GM12891 (cell line): ENCODE measurements at places on chromosomes 4 and X.

GRCh38 chr4:158722291-158722916 lies 792 bp downstream of the PPID start:
- DNase-seq, result no peak

DNA sequence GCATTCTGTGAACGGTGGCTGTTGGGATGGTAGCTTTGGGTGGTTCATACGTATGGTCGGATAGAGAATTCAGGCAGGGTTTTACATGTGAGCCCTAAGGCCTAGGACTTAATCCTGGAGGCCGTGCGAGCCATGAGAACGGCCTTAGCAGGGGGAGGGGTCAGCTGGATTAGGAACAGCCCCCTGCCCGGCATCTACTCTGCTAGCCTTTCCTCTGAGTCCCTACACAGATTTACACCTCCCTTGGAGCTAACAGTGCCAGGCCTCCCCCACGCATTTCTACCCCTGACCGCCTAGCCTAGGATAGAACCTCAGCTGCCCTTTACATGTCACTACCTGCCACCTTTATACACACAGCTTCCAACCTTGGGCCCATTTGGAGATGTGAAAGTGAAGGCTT lies 7.1 kb downstream of the PRAF2 start:
- DNase-seq, result no peak

- DNase-seq, result no peak
Observed at GRCh38 chr4:163764569-163764968, 270.1 kb downstream of the TMA16 start.

DNA sequence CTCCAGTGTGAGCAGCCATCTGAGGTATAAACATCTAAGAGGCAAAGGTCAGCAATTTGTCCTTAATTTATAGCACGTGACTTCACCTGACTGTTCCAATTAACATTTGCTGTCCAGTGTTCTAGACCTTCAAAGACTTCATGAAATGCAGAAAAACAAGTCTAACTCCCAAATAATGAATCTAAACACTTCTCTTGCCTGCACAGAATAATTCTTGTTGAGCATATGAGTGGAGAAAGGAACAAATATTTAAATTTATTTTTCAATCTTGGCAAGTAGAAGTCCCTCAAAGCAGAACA lies 12.0 kb downstream of the RFC1 start:
- no peak for DNase-seq

DNA sequence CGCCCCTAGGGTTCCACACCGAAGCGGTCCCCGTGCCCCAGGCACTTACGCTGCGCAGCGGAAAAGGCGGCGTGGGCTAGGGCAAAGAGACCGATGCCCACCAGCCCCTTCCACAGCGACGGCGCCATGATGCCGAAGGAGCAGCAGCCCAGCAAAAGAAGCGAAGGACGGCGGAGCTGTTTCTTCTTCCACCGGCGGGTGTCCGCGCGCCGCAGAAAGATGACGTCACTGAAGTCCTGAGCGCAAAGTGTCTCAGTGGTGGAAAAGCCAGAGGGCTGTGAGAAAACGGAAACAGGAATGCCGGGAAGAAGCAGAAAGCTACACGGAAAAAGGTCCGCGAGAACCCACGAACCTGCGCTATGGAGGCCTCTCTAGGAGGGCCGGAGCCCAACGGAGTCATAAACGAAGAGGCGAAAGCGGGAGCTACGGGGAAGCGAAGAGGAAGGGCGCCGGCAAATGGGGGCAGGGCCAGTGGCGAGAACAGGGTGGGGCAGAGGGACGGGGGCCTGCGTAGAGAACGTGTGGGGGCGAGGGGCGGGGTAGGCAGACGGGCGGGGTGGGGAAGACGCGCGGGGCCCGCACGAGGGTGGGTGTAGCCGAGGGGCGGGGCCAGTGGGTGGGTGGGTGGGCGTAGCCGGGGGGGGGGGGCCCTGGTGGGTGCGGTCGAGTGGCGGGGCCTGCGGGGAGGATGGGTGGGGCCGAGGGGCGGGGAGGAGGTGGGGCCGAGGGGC lies at the start of gene MMGT1:
Gene MMGT1, minus strand, starts transcription at position 441 of the 731 bp plus-strand sequence. Its CDS starts 313 bp downstream, at position 128.
- peak; percentile 62 for DNase-seq

- no peak for DNase-seq
Observed at GRCh38 chr4:36414248-36414647, 132.8 kb downstream of the DTHD1 start.

DNA sequence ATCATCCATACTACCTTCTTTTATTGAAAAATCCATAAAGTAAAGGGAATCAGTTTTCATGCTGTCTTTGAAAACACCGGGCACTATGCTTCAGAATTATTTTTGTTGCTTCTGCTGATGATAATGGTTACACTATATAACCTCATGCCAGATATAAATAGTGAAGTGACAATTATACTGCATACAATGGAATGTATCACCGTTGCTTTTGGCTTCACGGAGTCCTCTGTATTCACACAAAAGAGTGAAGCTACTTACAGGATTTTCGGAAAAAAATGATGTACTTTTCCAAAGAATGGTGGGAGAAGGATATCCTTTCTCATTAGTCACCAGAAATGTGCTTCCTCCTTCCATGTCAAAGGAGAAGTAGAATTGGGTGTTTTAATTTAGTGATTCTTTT lies 159.1 kb upstream of the PITX2 start:
- DNase-seq, result no peak

DNA sequence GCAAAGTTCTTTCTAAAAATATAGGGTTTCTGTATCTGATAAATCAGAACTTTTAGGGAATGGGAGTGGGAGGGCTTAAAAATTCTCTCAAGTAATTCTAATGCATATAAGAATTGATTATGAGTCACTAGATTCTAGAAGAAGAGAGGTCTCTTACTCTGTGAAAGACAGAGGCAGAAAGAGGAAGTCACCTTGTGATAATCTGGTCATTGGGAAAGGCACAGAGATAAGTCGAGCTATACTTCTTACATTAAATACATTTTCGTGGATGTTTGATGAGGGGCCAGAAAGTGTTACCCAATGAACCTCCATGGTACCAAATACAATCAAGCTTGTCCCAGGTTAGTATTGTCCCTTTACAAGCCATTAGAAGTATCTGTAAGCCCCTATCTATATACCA lies 134.4 kb downstream of the MAD2L1 start:
- DNase-seq, result no peak

- DNase-seq, result no peak
Observed at GRCh38 chr4:36757580-36758311, 476.3 kb downstream of the DTHD1 start.

DNA sequence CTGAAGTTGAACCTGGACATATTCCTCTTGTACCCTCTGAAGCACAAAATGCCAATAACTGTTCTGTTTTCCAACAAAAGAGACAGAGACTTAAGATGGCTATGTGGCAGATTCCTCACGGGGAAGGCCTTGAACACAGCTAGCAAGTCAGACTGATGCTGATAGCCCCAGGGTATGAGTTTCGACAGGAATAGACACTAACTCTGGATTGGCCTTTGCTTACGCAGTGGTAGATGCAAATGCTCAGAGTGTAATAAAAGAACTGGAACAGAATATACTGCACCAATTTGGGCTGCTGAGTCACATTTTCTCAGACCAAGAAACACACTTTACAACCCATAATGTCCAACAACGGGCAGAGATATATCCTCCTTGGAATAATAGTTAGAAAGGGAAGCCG lies 173.8 kb downstream of the DLG3 start:
- no peak for DNase-seq

DNA sequence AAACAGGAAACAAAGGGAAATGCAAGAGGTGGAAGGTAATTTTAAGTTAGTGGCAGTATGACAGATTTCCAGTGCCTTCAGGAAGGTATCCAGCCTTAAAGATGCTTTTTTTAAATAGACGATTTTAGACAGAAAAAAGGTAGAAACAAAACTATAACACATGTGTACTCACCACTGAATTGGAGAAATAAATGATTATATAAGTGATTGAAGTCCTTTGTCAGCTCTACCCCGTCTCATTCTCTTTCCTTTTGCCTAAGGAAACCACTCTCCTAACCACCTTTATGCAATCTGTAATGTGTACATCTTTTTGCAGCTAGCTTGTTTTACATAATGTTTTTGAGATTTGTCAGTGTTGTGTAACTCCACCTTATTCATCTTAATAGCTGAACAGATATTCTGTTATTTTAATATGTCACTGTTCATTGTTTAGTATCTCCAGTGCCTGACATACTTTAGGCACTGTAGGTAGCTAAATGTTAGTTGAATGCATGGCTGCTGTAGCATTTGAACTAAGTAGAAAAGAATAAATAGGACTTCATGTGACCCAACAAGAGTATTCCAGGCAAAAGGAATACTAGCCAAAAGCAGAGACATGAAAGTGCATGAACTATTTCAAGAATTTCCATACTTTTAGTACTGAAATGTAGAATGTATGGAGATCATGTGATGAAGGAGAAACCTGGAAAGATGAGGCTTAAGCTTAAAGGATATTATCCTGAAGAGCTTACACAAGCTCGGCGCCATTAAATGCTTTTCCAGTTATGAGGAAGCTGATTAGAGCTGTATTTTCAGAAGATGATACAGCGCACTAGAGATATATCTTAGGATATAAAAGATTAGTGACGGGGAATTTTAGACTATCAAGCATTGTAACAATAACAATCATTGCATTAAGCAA lies 865 bp downstream of the FAM200B start:
- no peak for DNase-seq

DNA sequence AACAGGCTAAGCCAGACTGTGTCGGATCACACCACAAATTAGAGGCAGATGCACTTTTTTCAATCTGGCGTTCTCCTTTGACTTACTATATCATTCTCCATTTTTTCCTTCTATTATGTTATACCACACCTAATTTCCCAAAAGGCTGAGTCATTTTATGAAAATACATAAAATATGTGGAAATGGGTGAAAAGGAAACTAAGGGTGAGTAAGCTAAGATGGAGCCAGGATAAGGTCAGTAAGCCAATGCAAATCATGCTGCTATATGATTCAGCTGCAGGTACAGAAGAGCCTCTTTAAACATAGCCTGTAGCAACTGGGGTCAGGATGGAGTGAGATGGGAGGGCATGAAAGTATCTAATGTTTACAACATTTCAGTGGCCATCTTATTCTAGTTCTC lies 94.0 kb upstream of the TEX13A start:
- DNase-seq, result no peak

DNA sequence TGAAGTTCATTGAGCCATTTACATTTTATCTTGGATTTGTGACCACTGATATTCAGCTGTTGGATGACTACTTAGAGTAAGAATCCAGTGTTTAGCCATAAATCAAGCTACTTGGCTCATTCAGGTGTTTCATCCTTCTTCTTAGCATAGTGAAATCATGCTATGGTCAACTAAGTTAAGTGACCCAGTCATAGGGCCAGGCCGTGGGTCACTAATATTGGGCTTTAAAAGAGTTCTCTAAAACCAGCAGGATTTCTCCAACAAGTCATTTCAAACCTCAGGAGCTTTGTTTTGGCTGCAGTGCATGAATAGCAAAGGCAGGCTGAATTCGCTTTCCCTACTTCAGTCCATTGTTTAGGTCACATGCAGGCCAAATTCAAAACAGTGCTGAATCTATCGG lies 181.0 kb downstream of the MAML3 start:
- no peak for DNase-seq

GRCh38 chr4:91058345-91058744 lies 931.2 kb downstream of the CCSER1 start:
- no peak for DNase-seq

- no peak for DNase-seq
Observed at GRCh38 chr4:114698231-114698630, 99.6 kb downstream of the UGT8 start.

DNA sequence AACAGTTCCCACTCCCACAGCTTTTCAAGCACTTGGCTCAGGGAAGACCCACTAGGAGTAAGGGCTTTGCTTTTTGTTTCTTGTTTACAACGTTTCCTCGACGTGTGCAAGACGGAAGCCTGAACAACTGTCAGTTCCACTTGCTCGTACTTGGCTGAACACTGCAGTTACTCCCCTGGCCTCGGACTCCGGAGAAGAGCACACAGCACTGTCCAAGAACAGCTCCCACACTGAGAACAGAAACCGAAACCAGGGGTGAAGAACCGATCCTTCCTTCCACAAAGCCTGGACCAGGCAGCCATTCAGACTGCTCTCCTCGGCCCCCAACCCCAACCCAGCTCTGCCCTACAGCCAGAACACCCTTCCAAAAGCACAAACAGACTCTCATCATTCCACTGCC lies 25.5 kb downstream of the IRF2 start:
- DNase-seq, result peak; percentile 40

- DNase-seq, result no peak
Observed at GRCh38 chr4:164955107-164955805, 22.2 kb downstream of the TRIM61 start.

DNA sequence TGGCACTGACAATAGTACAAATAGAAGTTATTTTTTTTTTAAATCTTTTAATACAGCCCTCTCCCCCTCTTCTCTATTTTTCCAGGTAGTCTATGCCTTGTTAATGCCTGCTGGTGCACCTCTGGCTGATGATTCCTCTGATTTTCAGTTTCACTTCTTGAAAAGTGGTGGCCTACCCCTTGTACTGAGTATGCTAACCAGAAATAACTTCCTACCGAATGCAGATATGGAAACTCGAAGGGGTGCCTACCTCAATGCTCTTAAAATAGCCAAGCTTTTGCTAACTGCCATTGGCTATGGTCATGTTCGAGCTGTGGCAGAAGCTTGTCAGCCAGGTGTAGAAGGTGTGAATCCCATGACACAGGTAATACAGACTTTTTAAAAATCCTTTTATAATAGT lies 99.1 kb downstream of the USP9X start:
- no peak for DNase-seq

DNA sequence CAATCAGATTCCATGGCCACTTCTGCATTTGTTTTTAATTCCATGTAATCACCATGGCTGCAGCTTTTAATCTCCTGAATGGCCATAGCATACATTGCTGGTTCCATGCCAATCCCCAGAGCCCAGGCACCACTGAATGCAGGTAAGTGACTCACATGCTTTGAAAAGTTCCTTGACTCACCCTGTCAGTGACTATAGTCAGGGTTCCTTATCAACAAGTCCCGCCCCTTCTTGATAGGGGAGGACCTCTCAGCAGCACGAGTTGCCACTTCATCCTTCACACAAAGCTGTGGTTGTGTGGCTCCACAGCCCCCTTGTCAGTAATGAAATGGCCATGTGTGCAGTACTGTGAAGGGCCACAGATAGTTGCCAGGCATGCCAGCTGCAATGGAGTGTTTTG lies 516.6 kb downstream of the PPARGC1A start:
- no peak for DNase-seq

- no peak for DNase-seq
Observed at GRCh38 chr4:182895791-182896292, 21.3 kb downstream of the DCTD start.

GRCh38 chr4:130812117-130812765 lies 1716.3 kb downstream of the C4orf33 start:
- DNase-seq, result no peak

DNA sequence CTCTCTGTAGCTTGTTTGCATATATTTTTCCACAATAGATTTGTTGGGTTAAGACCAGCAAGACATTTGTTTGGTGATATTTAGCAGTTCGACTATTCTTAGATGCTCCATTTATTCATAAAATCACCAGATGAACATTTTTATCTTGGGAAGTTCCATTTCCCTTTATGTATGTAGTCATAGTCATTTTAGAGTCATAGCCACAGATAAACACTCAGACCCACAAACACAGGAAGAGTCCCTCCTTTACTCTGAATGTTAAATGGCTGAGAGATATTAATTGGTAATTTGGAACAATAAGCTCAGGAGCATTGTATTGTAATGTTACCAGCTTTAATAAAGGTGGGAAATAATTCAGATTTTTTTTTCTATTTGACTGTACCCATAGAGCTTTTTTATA lies 1608.7 kb downstream of the STIM2 start:
- no peak for DNase-seq
